ENCODE measurements at places on chromosomes 13 and 19.
A peak's percentile ranks its signal among the peaks of the same experiment; 100 is the strongest.

DNA sequence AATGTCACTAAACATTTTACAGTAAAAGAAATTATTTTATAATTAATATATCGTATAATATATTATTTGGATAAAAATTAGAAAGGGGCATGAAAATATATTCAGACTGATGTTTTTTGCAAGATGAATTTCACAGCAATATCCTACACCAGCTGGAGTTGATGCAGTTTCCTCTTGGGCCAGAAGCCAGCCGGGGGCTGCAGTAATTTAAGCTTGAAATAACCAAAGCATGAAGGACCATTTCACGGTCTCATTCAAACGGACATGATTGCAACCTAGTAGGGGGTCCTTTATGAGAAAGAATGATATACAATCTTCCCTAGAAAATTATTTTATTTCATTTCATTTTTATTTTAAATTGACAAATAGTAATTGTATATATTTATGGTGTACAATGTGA lies 797.2 kb upstream of the PCDH9 start:
- no peak for DNase-seq

GRCh38 chr19:55490478-55491432 lies 2.5 kb downstream of the SSC5D start:
- no peak for DNase-seq

- peak; percentile 50 for DNase-seq
Observed at GRCh38 chr19:34096020-34096915, 76.0 kb upstream of the LSM14A start.

DNA sequence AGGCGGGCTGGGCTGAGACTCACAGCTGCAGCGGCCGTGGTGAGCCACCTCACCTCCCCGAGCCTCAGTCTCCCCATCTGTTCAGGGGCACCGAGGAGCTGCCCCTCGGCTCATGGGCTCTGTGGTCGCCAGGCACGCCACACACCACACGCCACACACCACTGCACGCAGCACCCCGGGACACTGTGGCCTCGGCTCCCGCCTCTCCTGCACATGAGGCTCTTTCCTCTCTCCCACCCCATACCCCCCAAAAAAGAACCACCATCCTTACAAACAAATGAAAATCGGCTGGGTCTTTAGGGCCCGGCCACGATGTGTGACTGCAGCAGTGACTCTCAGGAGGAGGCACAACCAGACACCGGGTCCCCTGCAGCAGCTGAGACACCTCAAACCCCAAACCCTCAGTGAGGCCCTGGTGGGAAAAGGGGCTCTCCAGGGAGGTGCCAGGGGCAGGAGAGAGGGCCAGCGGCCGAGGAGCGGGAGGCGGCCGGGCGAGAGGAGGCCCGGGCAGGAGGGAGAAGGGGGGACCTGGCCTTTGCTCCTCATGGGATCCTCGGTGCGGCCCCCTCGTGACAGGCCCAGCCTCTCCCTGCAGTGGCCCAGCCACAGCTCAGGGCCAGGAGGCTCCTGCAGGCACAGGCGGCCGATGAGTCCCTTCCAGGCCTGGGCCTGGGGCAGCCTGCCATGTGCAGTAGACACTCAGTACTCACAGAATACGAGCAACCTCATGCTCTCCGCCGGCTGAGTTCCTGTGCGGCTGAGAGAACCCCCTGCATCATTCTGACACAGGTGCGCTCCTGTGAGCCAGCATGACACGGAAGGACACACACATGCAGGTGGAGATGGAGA lies 66.3 kb downstream of the RASA3 start:
- no peak for DNase-seq

GRCh38 chr13:27860743-27861142 lies 59.1 kb upstream of the PDX1 start:
- no peak for DNase-seq

- no peak for DNase-seq
Observed at GRCh38 chr19:33894787-33895186, 98.1 kb downstream of the KCTD15 start.

DNA sequence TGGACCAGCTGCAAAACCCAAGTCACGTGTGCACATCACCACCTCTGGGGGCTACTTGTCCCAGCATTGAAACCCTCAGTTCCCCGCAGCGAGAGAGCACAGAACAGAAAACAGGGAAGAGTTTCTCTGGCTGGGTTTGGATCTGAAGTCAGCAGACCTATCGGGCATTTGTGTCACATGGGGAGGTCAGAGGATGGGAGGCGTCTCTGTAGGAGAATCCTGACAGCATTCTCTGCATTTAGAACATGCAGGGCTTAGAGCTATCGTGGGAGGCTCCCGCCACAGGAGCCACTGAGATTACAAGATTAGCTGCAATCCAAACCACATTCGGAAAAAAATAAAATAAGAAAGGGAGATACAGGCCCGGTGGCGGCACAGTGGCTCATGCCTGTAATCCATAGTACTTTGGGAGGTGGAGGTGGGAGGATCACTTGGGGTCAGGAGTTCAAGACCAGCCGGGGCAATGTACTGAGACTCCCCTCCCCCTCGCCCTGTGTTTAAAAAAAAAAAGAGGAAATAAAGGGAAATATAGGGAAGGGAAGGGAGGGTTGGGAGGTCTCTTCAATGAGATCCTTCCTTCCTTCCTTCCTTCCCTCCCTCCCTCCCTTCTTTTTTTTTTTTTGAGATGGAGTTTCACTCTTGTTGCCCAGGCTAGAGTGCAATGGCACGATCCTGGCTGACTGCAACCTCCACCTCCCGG lies 2.9 kb upstream of the TLE6 start:
- no peak for DNase-seq

DNA sequence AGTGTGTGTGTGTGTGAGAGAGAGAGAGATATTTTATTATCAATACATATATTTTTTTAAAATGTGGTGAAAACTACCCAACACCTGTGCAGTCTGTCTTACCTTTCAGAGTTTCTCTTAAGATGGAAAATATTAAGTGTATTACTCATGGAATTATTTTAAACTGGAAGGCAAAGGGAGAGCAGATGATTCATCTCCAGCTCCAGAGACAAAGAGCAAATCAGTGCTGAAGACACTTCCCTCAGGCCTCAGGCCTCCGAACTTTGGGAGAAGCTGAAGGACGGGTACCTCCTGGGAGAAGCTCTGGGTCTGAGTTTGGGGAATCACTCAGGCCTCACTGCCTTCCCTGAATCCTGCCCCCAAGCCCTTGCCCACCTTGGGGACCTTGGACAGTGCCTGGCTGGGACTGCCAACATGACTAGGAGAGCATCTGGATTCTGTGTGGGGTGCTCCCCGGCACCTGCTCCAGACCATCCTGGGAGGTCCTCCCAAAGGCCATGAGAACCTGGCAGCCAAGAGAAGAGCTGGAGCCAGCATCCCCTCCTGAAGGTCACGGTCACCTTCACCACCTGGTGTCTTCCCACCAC lies 170.4 kb upstream of the UBL3 start:
- peak; percentile 16 for DNase-seq

DNA sequence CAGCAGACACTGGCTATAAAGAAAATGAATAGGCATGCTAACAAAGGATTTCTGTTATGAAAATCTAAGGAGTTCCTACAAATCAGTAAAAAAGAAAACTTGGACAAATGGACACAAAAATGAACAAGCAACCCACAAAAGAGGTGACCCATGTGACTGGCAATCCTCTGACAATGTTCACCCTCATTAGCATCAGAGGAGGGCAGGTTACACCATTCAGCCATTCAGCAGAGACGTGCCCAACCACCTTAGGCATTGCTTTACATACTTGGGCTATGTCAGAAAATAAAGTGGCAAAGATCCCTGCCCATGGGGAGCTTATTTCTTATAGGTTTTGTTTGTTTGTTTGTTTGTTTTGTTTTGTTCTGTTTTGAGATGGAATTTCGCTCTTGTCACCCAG lies 46.0 kb downstream of the TNFRSF19 start:
- no peak for DNase-seq

DNA sequence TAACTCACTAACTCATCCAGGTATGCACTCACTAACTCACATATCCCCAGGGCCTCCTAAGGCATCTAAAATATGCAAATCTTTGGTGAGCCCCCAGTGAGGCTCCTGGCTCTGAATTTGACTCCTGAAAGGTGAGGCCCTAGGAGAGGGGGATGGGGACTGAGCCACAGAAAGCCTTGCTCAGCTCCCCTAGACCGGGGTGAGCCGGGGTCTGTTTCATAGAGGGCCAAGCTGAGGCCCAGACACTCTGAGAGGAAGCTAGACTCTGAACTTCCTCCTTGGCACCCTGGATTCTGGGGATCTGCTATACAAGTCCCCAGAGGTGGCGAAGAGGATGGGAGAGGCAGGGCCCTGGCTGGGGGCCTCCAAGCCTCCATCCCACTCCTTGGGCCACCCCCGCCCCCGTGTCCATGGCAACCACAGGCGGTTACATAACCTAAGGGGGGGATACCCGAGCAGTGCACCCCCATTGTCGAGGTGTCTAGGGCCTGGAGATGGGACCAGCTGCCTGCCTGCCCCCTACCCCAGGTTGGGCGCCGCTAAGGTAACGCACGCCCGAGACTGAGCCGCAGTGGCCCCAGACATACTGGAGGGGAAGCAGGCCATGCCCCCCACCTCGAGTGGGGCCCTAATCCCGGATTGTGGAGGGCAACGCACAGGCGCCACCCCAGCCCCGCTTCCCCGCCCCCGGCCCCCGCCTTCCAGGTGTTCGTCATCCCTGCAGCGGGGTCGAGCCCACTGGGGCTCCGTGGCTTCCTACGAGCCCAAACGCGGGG lies 646 bp downstream of the ABHD8 start:
- no peak for DNase-seq

- no peak for DNase-seq
Observed at GRCh38 chr13:30151388-30151787, 156.0 kb downstream of the KATNAL1 start.

DNA sequence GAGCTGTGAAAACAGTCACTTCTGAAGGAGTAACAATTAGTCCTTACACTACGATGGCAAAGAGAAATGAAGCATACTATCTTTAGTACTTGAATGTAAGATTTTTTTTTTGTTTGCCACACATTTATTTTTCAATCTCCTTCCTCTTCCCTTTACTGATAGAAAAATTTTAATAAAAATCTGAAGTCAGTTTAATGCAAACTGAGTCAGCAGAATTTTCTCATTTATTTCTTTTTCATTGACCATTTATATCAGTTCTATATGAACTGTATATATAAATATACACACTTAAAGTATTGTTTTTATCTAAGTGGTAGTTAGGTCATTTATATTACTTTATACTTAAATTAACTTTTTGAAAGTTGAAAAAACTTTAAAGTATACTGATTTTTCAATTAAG lies 1009.1 kb upstream of the SPRY2 start:
- DNase-seq: no peak

- no peak for DNase-seq
Observed at GRCh38 chr13:21297447-21297846, 121.0 kb downstream of the MRPL57 start.

DNA sequence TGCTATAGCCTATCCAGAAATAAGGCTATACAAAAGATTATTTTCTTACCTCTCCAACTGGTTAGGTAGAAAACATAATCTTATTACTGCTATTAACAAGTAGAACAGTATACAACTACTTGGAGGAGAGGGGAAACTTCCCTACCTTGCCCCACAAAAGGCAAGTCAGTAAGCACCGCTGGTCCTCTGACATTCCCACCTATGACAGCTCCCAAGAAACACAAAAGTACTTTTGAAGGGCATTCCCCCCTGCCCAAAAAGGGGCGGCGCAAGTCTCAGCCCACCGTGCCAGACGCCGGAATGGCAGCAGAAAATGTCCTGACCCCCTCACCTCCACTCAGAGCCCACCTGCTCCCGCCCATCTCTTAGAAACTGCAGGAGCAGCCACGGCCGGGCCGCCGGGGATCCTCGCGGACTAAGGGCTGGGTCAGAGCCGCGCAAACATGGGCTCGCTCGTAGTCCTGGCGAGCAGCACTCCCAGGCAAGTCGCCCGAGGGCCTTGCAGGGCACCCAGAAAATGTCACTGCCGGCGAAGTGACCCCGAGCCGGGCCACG lies 437 bp downstream of the SUCLA2 start:
- peak; percentile 9 for DNase-seq

- DNase-seq: no peak
Observed at GRCh38 chr13:53121919-53122318, 93.3 kb downstream of the OLFM4 start.

GRCh38 chr13:102693250-102693649 lies 1.6 kb downstream of the METTL21C start:
- no peak for DNase-seq

- DNase-seq: peak; percentile 44
Observed at GRCh38 chr13:95083758-95084157, 217.5 kb downstream of the ABCC4 start.

DNA sequence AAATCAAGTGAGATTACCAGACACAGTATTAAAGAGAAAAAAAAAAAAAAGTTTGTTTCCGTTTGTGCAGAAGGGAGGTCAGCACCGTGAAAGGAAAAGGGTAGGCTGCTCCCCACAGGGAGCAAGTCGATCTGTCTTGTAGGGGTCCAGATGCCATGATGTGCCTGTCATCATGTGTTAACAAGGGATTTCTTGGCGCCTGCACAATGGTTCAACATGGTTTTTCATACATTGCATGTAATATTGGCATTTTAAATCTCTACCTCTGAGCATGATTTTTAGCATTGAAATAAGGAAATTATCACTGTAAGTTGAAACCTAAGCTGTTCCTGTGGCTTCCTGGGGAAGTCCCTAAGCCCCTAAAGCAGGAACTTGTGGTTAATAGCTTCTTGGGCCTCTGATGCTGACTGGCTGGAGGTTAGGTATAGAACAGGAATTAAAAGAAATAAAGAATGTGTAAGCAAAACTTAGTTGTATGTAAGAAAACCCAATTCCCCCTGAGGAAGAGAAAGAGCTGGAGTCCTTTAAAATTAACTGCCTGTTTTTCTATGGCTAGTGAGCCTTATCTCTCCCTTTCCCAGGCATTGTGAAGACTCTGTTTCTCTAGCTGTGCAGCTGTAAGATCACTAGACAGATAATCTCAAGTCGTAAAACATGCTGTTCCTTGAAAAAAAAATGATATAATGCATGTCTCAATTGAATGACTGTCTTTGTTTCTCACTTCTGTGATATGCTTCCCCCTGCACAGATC lies 7.4 kb upstream of the FCGBP start:
- no peak for DNase-seq

DNA sequence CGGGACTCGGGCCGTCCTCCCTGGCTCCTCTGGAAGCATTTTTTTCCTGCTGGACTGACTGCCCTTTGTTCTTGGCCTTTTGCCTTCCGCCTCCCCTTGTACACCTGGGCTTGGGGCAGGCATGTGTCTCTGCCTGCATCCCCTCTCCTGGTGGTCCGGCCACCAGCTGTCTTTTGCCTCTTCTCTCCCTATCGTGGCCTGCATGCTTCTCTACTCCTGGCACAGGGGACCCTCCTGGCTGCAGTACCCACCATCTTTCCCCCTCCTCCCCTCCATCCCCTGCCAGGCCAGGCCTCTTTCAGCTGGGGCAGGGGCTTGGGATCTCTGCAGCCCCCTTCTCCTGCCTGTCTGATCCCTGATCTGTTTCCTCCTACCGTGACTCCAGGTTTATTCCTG lies 12.1 kb downstream of the WTIP start:
- no peak for DNase-seq

- DNase-seq: no peak
Observed at GRCh38 chr19:5690955-5691821, 1.1 kb downstream of the RPL36 start.

- no peak for DNase-seq
Observed at GRCh38 chr19:53463263-53463662, 4.3 kb upstream of the ZNF813 start.

Measured in H54 (cell line).